Forelimb muscle (tissue), 1 donor: ENCODE measurements at places on chromosomes 5 and 9.

- DNase-seq: peak; percentile 67
These were observed 821 bp downstream of the CTNNA1 start for GRCh38 chr5:138753794-138754698.

- no peak for DNase-seq
These were observed 161.3 kb downstream of the CAVIN4 start for GRCh38 chr9:100739208-100739607.

DNA sequence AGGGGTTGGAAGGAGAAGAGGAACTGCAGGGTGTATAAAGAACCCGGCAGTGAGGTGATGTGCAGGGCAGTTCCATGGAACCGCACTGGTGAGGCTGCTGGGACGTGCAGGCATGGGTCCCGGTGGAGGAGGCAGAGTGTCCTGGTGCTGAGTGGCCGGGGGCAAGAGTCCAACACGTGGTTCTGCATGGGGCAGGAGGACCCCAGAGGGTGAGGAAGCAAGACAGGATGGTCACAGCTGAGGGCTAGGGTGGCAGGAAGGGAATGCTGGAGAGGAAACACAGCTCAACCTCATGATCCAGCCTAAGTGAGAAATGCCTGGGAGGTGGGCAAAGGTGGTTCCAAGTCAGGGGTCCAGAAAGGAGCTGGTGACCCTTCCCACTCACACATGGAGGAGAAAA lies 87.2 kb downstream of the S1PR3 start:
- DNase-seq: no peak

DNA sequence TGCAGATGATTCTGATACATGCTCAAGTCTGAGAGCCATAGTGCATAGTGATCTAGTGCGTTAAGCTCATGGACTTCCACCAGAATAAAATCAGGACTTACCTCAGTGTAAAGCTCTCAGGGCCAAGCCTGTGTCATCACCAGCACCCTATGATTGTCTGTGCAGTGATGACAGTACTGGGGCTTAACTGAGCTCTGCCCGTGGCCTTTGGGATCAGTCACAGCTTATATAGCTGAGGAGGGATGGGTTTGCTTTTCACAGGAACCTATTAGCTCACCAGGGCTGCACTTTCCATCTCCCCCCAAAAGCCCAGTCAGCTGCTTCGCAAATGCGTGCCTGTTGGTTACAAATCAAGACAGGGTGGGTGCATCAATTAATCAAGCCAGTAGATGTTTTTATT lies 246.9 kb downstream of the NR3C1 start:
- DNase-seq: no peak

- no peak for DNase-seq
These were observed 16.2 kb downstream of the GDNF start for GRCh38 chr5:37823433-37824152.

GRCh38 chr5:1344975-1345838 lies at the start of gene CLPTM1L:
Gene CLPTM1L, minus strand, starts transcription at chr5:1345099. Its CDS starts 258 bp downstream, at chr5:1344841.
- DNase-seq: peak; percentile 77

DNA sequence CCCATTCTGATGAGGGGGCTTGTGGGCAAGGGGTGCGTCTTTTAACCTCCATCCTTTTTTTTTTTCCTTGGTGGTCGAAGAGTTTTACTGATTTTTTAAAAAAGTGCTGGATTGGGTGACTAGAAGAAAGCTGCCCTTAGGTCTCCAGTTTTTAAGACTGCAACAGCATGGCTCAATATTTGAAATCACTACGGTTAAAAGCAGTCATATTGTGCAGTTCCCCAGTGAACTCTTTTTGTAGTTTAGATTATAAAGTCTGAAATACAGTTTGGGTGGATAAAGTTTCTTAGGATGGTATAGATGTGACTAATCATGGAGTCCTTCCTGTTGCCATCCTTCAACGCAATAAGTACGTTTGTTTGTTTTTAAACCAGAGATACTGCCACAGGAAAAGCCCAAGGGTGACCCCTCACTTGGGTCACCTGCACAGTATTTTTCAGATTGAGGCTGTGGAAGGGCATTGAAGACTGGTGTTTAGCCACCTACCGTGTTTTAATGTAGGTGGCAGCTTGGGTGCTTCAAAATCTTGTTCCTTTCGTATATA lies 520 bp upstream of the DHFR start:
- no peak for DNase-seq

- no peak for DNase-seq
These were observed 16.5 kb upstream of the ROR2 start for GRCh38 chr9:91966503-91966902.

DNA sequence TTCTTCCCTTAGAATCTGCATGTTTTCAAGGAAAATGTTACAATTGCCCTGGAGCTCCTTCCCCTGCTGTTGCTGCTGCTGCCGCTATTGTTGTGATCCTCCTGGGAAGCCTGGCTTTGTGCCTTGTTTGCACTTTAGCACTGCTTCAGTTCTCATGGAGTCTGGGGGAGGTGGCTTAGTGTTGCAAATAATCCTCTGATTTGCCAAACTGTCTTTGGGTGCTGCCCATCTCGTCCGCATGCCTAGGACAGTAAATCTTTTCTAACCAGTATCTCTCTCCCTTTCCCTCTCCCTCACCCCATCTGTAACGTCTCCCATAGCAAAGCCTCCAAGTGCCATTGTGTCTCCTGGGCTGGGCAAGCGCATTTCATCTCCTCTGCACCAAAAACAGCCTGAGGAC lies 30.3 kb downstream of the FAM240B start:
- no peak for DNase-seq

GRCh38 chr9:86407022-86407421 lies 52.8 kb upstream of the TUT7 start:
- no peak for DNase-seq
